ENCODE measurements at places on chromosomes 7 and 10.

DNA sequence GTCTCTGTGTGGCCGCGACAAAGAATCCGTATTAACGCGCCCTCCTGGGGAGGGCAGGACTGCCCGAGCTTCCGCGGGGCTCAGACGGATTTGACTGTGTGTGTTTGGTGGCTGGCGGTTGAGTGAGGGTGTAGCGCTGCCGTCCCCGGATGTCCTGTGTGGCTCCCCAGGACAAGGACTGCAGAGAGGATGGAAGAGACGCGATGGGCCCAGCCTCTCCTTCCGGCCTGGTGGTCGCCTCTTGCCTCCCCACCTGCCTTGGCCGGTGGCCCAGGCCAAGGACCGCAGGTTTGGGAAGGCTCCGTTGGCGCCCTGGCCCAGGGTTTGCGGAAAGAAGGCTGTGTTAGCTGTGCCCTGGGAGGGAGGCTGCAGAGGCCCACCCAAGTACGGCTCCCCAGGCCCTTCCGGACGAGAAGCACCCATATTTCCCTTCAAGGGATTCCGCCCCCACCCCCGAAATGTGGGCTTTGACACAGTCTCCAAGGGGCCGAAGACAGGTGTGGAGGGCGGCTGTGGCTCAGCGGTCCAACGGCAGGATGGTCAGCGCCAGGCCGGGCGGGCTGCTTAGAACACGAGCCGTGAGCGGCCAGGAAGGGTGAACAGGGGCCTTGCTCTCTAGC is 2.3 kb downstream of the UNCX start:
- DNase-seq = peak; percentile 86

DNA sequence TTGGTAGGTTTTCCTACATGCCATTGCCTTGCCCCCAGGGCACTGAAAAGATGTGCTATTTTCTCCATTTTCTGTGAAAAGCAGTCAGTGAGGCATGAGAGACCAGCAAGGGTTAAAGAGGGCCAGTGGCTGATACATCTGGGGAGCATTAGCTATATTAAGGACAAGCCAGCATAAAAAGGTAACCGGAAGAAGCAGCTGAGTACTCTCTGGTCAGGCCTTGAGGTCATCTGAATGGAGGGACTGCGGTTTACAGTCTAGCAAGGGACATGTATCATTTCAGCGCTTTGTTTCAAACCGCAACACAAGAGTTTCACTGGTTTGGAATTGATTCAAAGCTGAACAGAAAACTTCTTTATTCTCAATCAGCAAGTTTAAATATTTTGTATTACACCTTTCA is 120.4 kb downstream of the EPDR1 start:
- DNase-seq = no peak

DNA sequence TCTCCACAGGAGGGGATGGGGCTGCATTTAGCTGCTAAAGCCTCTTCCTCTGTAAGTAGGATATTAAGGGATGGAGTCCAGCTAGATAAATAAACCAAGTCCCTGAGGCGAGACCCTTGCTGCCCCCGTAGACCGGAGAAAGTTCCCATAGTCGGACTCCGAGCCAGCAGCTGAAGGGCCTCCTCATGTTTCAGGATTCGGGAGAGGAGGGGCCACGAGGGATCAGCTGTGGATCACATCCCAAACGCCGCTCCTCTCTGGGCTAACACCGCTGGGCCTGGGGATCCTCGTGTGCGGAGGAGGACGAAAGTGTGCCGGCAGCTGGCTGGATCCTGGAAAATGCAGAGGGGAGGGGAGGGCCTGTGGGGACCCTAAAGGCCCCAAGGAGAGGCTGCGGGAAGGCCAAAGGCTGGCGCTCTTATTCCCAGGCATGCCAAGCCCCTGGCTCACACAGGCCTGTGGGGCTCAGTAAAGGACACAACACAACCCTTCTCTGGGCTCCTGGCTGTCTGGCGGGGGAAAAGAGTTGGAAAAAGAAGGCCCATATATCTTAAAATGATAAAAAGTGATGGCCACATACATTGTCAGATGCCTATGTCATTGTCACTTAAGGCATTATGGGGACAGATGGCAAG is 82.5 kb upstream of the TMEM72 start:
- no peak for DNase-seq

GRCh38 chr10:23088609-23089008 is 6.8 kb upstream of the MSRB2 start:
- no peak for DNase-seq

- peak; percentile 44 for DNase-seq
Observed at GRCh38 chr7:84249656-84250055, 55.1 kb upstream of the SEMA3A start.

DNA sequence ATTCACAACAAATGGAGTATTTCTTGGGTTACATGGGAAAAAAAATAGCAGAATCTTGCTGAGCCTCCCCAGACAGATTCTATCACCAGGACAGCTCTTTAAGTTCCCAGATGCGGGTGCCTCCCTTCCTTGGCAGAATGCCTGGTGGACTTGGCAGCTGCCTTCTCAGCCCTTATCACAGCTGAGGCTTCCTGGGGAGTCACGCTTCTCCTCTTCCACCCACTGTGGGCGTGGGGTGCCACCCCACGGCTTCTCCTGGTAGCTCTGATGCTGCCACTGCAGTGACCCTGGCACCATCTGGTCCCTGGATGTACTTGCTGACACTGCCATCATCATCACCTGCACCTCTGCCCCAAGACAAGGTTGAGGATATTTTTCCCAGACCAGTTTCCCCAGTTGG is 16.2 kb upstream of the NME8 start:
- DNase-seq = peak; percentile 94

- peak; percentile 60 for DNase-seq
Observed at GRCh38 chr10:75651417-75651816, 220.0 kb downstream of the LRMDA start.

DNA sequence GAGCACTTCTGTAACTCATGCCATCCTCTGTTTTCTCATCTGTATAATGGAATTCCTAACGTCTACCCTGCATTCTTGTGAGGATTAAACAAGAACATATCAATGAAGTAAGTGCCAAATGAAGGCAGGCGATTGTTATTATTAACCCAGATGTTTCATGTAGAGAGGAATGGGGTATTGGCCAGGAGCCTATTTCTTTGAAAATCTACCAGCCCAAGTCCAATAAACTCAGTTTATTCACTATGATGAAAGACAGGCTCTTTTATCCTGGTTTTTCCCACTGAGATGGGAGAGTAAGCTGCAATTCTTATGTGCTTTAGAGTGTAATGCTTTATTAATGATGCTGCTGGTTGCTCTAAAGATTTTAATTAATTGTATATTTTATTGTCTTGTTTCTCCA is 9.6 kb downstream of the CTTNBP2 start:
- DNase-seq = no peak

GRCh38 chr7:36387435-36388231 is 2.0 kb upstream of the ANLN start:
- no peak for DNase-seq

DNA sequence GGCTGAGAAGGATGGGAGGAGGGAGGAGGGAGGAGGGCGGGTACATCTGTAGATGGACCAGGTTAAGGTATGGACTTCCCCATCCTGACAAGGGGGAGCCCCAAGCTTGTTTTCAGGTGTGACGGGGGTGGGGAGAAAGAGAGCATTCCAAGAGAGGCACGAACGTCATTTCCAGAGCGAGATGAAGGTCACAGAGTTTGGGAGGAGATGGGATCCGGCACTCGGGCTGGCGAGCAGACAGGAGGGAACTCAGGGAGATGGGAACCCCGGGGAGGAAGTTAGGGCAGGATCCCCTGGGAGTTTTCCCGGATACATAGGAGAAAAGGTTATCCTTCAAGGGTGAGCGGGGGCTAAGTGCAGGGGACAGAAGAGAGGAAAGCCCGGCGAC is 118.8 kb downstream of the CUX1 start:
- no peak for DNase-seq

DNA sequence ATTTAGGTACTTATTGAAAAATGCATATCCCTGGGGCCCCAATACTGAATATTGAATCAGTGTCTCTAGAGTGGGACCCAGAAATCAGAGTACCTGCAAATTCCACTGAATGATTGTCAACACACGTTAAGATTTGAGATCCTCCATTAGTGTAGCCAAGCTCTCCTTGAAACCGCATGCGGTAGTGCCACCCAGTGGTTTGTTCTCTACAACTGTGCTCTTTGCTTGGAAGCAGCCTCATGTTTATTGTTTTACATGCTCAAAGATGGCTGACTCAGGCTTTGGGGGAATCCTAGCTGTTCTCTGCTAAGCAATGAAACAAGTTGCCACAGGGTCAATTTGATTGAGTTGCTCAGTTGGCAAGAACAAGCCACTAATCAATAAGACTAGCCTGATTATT is 340.2 kb upstream of the CELF2 start:
- DNase-seq = peak; percentile 70

- DNase-seq = no peak
Observed at GRCh38 chr10:62916141-62916603, 100.0 kb upstream of the EGR2 start.

- no peak for DNase-seq
Observed at GRCh38 chr7:27314111-27314510, 71.5 kb downstream of the EVX1 start.

GRCh38 chr7:28311670-28312069 is 100.6 kb upstream of the CREB5 start:
- no peak for DNase-seq

DNA sequence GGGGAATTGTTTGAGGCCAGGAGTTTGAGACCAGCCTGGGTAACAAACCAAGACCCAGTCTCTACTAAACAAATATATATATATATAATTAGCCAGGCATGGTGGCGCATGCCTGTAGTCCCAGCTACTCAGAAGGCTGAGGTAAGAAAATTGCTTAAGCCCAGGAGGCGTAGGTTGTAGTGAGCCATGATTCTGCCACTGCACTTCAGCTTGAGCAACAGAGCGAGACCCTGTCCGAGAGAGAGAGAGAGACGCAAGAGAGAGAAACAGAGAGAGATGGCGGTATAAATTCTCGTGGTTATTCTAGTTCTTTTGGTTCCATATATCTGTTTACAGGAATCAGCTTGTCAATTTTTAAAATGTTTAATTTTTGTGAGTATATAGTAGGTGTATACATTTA is 94.0 kb downstream of the TBXAS1 start:
- no peak for DNase-seq

DNA sequence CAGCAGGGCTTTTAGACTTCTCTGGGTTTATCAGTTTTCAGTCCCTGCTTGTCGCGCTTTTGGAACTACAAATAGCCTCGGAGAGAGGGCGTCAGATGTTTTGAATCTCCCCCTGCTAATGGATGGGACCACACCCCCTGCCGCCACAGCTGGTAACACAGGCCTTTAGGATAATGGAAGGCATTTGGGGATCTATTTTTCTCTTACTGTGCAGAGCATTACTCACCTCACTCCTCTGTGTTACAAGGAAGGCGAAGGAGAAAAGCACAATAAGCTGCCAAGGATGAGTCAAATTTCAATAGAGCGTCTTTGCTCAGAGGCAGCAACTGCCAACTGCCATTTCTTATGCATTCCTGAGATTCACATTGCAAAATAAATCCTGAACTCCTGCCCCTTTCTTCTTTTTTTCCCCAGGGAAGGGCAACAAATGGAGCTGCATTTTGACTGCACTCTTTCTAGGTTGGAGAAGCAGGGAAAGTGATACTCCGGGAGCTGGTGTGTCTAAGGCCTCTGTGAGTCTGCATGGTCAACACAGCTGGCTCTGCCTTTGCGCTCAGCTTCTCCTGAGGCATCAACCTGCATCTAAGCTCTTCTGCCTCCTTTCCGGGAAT is 31.5 kb upstream of the SMNDC1 start:
- no peak for DNase-seq

DNA sequence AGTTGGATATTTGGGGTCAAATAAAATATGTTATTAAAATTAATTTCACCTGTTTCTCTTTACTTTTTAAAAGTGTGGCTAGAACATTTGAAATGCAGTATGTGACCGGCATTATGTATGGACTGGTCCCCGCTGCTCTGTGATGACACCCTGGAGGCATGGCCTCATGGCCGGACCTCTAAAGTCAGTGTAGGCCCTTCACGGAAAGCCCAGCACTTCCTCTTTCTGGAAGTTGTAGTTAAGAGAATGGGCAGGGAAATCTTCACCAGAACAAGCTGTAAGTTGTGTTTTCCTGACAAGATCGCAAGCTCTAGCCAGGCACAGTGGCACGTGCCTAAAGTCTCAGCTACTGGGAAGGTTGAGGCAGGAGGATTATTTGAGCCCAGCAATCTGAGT is 38.3 kb upstream of the SRGN start:
- DNase-seq = peak; percentile 46

DNA sequence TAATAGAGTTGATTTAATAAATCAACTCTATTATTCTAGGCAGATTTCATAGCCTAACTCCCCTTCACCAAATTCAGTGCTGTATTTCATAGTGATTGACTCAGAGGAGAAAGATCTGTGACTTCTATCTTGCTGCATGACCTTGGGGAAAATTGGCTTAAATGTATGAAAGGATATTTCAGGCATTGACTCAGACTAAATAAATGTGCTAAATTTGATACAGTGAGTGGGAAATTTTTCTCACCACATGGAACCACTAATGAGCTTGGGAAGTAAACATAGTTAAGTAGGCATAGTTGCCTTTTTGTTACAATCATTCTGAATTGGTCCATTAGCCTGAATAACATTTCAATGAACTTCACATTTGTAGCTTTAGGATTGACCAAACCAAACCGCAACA is 89.0 kb upstream of the PRPS1L1 start:
- DNase-seq = no peak

DNA sequence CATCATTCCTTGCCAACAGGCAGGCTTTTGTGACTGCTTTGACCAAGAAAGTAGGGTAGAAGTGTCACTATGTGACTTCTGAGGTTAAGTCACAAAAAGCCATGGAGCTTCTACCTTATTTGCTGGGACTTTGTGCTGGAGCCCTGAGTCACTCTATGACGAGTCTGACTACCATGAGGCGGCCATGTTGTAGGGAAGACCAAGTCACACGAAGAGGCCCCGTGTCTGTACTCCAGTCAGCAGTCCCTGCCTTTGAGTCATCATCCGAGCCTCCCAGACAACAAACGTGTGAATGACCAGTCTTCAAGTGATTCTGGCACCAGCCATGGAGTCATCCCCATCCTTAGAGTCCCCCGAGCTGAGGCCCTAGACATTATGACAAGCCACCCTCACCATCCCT is 3.5 kb upstream of the MYL10 start:
- no peak for DNase-seq

- DNase-seq = no peak
Observed at GRCh38 chr10:101776161-101776817, 375 bp upstream of the FGF8 start.

DNA sequence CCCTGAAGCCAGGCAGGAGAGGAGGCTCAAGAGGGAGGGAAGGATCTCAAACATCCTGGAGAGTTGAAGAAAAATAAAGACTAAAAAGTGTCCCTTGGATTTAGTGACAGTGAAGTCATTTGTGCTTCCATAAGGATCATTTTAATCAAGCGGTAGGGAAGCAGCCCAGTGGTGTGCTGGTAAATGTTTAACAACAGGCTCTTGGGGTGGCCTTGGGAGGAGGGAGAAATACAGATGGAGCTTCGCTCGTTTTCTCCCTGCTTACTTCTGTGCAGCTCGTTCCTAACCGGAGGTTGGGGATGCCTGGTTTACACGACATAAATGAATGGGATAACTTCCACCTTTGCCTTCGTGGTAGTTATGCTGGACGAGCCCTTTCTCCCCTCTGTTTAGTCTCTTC is 140.0 kb downstream of the CAMK1D start:
- no peak for DNase-seq

GRCh38 chr10:132589681-132590080 is 52.1 kb downstream of the INPP5A start:
- DNase-seq = no peak
